ENCODE measurements at places on chromosomes 16 and 17. TPM values are rescaled to one million over a fixed set of nuclear protein-coding genes. Genes with fewer than 3 reads are reported as not detected.

The RND2 gene
- 0.53 TPM for total RNA-seq

The LRRC37A gene
- total RNA-seq = 3.3 TPM

The COX6A2 gene
- total RNA-seq = not detected

The PRAC1 gene
- total RNA-seq = not detected

The EIF3CL gene
- 17.5 TPM for total RNA-seq

The GPRC5C gene
- total RNA-seq = 58.2 TPM

- peaks cover 26% of the 10 kb centered on the region for H3K36me3 ChIP-seq
- H3K27me3 ChIP-seq = no peaks in the 10 kb centered on the region
These were observed 889 bp downstream of the MBTD1 start for GRCh38 chr17:51258756-51259563.

DNA sequence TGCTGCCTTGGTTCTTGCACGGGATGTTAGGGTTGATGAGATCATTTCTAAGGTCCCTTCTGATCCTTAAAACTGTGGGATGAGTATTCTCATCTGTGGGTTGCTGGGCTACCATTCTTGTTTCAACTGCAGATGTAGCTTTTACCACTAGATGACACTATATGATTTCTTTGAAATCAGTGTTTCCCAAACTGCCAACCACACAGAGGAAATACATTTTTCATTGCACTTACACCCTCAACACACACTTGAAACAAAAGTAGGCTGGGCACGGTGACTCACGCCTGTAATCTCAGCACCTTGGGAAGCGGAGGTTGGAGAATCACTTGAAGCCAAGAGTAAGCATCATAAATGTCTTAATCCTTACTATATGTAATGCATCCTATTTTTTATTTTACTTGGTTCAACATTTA, 15.3 kb downstream of the LCMT1 start:
- no peak overlapping the region for H3K27ac ChIP-seq
- no peak overlapping the region for H3K4me3 ChIP-seq
- DNase-seq = no peak
- H3K4me1 ChIP-seq = peaks cover 8% of the 10 kb centered on the region
- H3K36me3 ChIP-seq = peaks cover 30% of the 10 kb centered on the region

GRCh38 chr16:88318051-88318450, 64.7 kb upstream of the ZNF469 start:
- DNase-seq = no peak
- H3K4me3 ChIP-seq = no peak overlapping the region
- H3K36me3 ChIP-seq = no peaks in the 10 kb centered on the region
- peaks cover 24% of the 10 kb centered on the region for H3K27me3 ChIP-seq
- no peak overlapping the region for H3K27ac ChIP-seq

DNA sequence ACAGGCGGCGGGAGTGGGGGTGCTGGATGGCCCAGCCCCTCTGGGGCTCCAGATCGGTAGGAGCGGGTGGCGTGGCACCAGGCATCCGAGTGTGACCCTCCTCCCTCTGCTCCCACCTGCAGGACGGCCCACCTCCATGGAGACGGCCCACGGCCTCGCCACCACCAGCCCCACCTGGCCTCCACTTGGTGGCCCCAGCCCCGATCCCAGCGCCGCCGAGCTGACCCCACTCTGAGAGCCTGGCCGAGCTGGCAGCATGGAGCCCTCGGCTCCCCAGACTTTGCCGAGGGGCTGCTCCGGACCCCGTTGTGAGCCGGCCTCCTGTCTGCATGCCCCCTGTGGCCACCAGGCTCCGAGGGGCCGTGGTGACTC, 4.7 kb upstream of the NUDT16L1 start:
- no peak overlapping the region for H3K27ac ChIP-seq
- no peaks in the 10 kb centered on the region for H3K27me3 ChIP-seq
- no peak for DNase-seq

- no peaks in the 10 kb centered on the region for H3K27me3 ChIP-seq
- DNase-seq = no peak
- H3K4me3 ChIP-seq = no peak overlapping the region
- no peaks in the 10 kb centered on the region for H3K36me3 ChIP-seq
- H3K27ac ChIP-seq = no peak overlapping the region
These were observed 43.1 kb downstream of the TBX4 start for GRCh38 chr17:61495161-61495857.

All from lower lobe of right lung (tissue), 2 donors.